ENCODE measurements at places on chromosomes 7 and 10.
A peak's percentile ranks its signal among the peaks of the same experiment; 100 is the strongest.

- DNase-seq: no peak
Observed at GRCh38 chr10:59003203-59003602, 173.2 kb upstream of the PHYHIPL start.

- DNase-seq: no peak
Observed at GRCh38 chr7:155763691-155764437, 48.4 kb downstream of the SHH start.

- no peak for DNase-seq
Observed at GRCh38 chr7:147078312-147078711, 961.7 kb downstream of the CNTNAP2 start.

DNA sequence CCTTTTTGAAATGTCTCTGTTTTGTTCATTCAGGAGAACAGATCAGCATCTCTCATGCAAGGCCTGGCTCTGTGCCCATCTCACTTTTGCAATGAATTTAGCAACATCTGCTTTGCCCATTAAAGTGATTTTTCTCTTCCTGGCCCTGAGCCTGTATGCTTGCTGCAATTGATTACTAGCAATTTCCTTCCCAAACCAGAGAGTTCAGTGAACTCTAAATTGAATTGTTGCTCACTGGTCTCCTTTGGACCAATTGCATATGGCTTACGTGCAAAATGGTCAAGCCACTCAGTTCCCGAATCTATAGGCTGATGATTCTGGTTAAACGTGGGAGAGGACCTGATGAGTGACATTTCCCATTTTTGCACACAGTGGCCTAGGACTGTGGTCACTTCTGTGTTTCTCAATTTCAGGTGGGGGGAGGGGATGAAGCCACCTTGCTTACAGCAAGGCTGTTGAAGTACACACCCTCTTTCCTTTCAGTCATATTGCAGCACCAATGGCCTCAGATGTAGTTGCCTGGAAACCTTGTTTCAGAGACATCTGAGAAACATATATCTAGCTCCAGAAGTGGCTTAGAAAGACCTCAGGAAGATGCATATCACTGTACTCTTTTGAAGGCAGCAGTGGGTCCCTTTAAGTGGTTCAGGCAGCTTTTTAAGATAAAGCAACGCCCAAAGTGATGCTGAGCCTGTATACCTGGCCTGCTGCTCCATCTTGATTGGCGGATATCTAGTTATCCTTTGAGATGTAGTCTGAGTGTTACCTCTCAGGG lies 201.4 kb downstream of the PTEN start:
- no peak for DNase-seq

- DNase-seq: no peak
Observed at GRCh38 chr10:34906067-34906965, 91.2 kb upstream of the PARD3 start.

DNA sequence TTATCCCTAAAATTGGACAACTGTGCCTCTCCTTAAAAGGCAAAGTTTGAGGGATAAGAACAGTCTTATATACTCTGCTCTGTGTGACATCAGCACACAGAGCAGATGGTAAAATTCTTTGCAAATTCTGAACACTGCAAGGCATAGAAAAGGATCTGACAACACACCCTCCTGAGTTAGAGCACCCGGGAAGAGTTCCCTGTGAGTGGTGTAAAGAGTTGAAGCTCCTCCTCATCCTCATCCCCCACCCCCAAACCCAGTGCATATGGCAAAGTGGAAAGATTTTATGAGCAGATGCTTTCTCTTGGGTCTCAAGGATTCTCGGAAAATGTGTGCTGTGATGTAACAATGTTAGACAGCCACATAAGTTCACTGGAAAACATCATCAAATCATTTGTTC lies 40.0 kb upstream of the DGKI start:
- no peak for DNase-seq

DNA sequence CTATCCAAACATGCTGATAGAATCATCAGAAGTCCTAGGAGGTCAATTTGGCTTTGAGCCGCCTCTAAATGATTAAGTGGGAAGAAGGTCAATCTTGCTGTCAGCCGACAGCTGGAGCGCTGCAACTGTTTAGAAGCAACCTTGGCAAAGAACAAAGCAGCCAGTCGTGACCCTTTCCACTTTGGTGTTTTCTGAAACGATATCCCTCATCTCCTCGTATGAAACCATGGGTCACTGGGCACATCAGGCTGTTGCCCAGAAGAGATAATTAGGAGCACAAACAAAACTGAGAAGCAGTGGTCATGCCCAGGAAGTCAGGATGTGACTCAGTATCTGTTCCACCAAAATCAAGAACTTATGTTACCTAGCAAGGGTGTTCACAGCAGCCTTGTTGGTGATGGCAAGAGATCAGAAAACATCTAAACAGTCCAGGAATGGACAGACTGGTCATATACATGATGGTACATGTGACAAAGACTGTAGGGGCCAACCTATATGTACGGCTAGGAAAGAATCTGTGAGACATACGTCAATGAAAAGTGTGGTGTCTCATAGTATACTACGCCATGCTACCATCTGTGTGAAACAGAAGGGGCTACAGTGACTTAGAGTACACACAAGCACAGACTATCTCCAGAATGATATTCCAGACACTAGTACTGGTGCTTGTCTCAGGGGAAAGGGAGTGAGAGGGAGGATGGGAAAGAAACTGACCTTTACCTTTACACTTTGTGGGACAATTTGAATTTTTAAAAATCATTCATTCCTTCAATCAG lies 22.4 kb downstream of the STN1 start:
- no peak for DNase-seq

DNA sequence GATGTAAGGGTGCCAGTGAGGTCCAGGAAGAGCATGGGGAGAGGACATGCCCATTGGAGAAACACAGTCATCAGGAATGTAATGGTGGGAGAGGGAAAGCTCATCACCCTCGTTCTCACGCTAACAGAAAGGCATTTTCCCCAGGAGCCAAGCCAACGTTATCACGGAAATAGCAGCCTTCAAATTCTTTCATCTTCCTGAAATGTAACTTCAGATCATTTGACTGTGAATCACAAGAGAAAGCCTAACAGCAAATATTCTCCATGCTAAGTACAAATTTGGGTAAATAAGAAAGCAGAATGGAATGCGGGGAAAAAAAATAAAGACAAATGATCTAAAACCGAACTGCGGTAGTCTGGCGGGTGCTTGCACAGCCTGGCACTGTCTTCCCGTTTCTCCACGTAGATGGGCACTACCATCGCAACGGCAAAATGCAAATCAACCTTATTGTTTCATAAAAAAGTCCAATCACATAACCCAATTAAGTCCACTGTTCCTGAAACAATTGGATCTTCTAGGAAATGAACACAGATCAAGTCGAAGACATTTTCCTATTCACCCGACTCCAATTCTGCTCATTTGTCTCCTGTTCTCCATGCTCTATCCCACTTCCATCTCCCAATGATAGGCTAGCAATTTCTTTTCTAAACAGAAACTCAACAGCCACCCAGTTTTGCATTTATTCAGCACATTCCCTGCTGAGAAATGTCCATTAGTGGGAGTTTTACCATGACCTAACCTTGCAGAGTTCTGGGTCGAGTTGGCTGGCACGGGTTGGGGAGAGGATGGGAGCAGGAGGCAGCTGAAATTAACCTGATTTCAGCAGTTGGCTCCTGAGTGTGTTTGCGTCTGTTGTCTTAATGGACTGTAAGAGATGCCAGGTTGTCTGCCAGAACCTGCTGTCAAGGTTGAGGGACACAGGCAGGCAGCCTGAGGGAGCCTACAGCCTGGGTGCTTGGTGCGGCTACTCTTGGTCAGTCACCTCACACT lies 74.6 kb upstream of the FRMD4A start:
- no peak for DNase-seq

DNA sequence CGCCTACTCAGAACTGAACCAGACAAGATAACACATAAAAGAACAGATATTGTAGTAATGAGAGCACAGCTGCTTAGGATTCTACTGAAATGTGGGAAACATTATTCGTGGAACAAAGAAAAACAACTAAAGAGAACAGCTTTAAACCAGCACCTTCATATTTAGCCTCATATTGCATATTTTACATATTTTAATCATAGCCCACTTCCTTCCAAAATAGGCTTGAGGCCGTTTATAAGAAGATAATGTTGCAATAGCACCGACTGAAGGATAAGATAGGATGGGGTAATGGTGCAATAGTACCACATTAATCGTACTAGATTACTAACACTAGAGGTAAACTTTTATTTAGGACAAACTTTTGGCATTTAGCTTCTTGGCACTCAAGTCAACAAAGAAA lies 71.3 kb downstream of the KCND2 start:
- no peak for DNase-seq

- DNase-seq: peak; percentile 44
Observed at GRCh38 chr7:7257899-7258692, 75.8 kb downstream of the C1GALT1 start.

- DNase-seq: no peak
Observed at GRCh38 chr10:78408671-78409472, 375.2 kb downstream of the RPS24 start.

DNA sequence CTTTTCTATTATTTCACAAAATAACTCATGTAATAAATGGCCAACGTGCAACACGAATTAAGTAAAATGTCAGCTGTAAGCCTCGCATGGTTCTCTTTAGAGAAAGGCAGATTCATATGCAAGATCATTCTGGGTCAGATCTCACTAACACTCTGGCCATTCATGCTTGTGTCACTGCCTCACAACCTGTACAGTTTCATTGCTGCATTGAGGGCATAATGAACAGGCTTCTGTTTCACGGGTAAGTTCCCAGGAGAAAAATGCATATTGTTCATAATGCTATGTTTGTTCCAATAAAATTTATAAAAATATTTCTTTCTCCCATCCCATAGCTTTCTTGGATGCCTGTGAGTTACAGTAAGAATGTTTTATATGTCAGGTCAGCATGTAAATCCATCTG lies 734.0 kb upstream of the ANKRD30A start:
- no peak for DNase-seq

DNA sequence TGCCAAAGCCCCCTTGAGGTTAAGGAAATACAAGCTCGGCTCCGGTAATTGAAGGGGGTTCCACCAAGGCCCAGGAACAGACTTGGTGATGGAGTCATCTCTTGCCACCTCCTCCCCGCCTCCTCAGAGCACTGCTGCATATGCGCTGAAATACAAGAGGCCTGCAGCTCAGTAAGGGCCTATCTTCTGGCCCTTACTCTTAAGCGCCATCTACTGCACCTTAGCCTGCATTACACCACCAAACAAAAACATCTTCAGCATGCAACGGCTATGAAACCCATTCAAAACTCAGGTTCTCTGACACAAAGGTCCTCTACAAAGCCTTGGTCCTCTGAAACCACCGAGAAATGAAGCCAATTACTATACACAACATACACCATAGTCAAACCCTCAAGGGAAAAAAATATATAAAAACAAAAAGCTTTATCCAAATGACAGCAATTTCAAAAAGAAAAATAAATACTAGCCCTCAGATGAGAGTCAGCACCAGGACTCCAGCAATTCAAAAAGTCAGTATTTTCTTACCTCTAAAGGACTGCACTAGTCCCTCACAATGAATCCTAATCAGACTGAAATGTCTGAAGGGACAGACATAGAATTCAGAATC lies 176.8 kb upstream of the TBX20 start:
- no peak for DNase-seq

GRCh38 chr7:159114981-159115380 lies 29.7 kb downstream of the VIPR2 start:
- DNase-seq: no peak

DNA sequence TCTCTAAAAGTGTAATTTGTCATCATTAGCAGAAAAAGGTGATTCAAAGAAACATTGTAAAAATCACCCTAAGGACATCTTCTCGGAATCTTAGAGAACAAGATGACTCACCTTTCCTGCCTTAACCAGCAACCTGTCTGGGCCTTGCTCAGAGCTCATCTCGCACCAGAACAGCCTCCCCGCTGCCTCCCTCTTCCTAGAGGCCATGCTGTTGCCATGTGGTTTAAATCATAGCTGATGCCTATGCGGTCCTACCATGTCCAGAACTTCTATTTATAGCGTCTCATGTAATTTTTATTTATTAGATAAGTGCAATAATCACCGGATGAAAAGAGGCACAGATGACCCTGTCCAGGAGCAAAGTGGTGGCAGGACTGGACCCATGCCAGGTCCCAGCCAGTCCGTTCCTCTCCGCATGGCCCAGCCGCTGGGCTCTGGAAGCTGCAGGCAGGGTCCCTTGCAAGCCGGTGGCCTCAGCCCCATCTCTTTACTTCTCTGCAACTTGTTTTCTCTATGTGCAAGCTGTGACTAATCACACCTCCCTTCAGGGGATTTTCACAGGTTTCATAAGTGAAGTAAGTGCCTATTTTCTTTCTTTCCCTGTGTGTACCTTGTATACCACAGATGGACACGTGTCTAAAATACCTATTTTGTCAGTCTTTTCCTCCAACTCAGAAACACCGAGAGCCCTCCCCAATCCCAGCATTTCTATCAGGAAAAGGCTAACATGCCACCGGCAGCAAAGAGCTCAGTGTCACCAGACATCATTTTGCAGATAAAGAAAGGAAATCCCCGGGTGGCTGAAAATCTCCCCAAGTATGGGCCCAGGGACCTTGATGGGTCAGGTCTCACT lies 27.1 kb downstream of the KLF6 start:
- no peak for DNase-seq

- no peak for DNase-seq
Observed at GRCh38 chr7:84535580-84536270, 341.1 kb upstream of the SEMA3A start.

- DNase-seq: no peak
Observed at GRCh38 chr10:131822692-131823245, 78.0 kb upstream of the PPP2R2D start.

DNA sequence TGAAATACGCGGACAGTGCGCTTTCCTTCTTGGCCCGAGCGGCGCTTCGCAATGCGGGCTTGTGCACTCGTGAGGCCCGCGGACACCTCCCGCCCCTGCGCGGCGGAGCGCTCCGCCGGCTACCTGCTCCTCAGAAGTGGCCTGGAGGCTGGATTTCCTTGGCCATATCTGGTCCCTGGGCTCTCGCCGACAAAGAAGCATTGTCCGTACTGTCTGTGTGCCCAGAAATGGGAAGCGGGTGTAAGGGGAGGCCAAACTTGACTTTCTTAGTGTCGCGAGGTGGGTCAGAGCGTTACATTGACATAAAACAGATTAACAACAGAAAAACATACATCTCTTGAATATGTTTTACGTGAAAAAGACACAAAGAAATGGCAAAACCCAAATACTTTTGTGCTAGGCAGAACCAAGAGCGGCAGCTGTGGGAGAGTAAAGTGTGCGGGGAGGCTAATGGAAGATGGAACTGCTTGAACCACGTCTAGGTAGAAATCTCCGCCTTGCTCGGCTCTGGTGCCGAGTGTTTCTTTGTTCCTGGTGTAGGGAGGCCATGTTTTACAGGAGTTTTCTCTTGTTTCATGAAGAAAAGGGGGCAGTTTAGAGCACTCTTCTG lies 1.4 kb downstream of the LANCL2 start:
- DNase-seq: no peak

DNA sequence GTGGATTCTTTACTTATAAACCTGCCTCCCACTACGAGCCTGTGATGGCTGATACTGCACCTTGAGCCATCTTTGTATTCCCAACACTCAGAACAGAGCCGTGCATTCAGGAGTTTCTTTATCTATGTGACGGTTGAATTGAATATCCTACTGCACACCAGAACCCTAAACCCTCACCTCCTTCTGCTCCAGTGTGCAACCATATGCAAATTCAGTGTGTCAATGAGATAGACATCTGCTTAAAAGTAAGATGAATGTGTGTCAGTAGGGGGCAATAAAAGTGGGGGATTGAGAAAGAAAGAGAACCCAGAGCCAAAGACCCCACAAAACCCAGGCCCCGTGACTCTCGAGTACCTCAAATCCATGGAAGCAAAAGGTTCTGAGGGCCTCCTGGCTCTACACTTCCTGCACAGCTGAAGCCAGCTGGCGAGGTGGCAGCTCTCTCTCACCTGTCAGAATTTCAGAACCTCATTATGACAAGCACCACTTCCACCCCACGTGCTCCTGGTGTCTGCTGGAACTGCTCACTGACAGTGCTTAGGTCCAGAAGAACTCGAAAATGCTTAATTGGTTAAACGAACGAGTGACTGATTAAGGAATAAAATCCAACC lies 143.3 kb upstream of the GPR26 start:
- no peak for DNase-seq

All from GM18507 (cell line).